ENCODE measurements at places on chromosomes 6 and 20.
A peak's percentile ranks its signal among the peaks of the same experiment; 100 is the strongest.

- DNase-seq = no peak
Measured at GRCh38 chr6:20538131-20538662, 3.9 kb downstream of the CDKAL1 start.

- DNase-seq = peak; percentile 58
Measured at GRCh38 chr20:58715391-58715800, 22.8 kb downstream of the NPEPL1 start.

DNA sequence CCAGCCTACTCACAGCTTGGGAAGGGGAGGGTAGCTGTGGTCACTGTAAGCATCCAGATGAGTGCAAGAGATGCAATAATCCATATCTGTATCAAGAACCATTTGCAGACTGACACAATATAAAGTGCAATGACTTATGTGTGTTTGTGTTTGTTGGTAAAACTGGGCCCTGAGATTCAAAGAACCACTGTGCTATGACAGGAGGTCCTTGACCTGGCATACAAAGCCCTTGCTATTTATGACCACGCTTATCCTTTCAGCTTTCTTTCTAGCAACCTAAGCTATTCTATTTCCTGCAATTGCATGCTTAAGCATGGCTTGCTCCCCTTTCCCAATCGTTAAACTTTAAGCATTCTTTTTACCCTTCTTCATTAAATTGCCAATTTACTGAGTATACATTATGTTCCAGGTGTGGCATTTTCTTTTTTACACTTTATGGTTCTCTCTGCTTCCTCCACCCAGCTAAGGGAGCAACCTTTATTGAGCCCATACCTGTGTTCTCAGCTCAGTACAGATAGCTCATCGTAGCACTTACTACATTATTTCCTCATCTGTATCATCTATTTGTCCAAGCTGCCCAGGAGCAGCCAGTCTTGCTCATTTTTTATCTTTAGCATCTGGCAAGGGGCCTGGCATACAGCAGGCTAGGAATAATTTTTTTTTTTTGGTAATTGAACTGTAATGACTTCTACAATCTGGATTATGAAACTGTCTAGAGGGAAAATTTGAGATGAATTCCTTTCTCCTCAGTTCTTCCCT lies 3.5 kb downstream of the MCUR1 start:
- DNase-seq = no peak

GRCh38 chr20:23048283-23049200 lies 930 bp downstream of the THBD start:
- peak; percentile 80 for DNase-seq

- DNase-seq = no peak
Measured at GRCh38 chr20:60171313-60171712, 213.1 kb downstream of the CDH26 start.

DNA sequence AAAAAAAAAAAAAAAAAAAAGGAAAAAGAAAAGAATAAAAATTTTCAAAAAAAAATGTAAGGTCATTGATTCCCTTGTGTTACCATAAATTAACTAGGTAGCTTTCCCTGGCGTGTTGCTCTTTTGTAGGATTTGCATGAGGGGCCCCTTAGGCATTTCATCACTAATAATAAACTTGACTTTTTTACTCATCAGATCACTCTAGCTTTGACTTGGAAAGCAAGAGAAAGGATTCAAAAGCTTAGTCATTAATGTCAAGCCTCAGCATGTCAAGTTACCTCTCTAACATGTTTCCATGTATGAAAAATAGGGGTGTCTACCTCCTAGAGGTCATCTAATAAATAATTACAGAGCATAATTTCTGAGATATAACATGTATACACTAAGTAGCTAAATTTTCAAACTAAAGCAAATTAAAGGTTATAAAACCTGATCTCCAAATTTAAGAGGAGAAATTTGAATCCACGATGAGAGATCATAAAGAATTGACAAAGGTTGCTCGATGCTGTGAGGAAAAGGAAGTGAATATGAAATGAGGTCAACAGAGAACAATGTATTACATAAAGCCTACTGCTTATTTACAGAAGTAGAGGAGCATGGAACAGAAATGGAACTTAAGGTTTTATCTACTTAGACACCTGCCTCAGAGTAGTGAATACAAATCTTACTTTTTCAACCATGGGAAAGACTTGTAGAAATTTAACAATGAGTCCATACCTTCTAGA lies 86.8 kb downstream of the ARHGAP18 start:
- DNase-seq = no peak

GRCh38 chr6:150443621-150444020 lies 74.8 kb downstream of the IYD start:
- DNase-seq = no peak

- DNase-seq = no peak
Measured at GRCh38 chr6:17149571-17149970, 47.7 kb downstream of the STMND1 start.

GRCh38 chr6:56764081-56764566 lies 121.4 kb upstream of the DST start:
- no peak for DNase-seq

- DNase-seq = no peak
Measured at GRCh38 chr6:52337633-52338290, 24.2 kb upstream of the PAQR8 start.

GRCh38 chr6:104460738-104461483 lies 398.8 kb downstream of the HACE1 start:
- no peak for DNase-seq

DNA sequence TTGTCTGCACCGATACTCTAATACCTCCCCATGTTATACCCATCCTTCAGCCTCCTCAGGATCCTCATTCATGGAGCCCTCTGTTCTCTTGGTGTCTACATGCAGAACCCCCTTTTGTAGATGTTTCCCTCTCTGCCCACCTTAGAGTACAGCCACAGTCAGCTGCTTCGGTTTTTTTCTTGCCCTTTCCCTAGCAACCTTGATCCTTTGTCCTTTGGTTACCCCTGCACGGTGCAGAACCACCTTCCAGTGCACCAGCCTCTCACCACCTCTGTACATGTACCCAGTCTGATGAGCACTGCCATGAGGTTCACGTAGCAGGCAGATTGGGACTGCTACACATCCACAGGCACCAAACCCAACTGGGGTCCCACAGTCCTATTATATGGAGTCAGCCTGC lies 7.3 kb downstream of the VPS16 start:
- DNase-seq = peak; percentile 12

GRCh38 chr6:152952866-152953509 lies 29.9 kb downstream of the FBXO5 start:
- DNase-seq = no peak
